ENCODE measurements at places on chromosomes 2 and 18.

- DNase-seq: no peak
Observed at GRCh38 chr2:158688721-158689120, 106.4 kb upstream of the DAPL1 start.

- no peak for DNase-seq
Observed at GRCh38 chr2:105937498-105938097, 192.9 kb downstream of the NCK2 start.

DNA sequence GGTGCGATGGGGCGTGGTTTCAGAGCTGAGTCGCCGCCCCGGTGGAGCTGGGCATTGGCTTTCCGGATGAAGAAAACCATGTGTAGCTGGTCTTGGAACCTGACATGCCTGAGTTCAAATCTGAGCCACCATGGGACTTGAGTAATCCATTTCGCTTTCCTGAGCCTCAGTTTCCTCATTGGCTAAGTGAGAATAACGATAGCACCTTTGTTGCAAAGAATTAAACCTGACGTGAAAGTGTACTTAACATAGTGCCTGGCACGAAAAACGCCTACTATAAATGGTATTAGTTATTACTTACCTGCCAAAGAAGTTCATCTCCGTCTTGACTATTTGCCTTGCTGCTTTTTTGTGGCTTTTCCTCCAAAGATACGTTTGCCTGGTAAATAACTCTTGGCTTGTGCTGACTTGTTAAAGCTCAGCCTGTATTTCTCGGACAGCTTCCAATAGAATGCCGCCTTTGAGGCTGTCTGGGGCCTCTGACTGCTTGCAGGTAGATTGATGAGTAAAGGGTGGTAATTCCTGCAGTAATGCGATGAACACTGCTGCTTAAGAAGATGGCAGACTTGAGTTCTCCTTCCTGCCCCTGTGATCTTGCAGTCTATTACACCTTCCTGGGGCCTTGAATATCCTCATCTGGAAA is 1.3 kb downstream of the CDCA7 start:
- DNase-seq: peak; percentile 42

DNA sequence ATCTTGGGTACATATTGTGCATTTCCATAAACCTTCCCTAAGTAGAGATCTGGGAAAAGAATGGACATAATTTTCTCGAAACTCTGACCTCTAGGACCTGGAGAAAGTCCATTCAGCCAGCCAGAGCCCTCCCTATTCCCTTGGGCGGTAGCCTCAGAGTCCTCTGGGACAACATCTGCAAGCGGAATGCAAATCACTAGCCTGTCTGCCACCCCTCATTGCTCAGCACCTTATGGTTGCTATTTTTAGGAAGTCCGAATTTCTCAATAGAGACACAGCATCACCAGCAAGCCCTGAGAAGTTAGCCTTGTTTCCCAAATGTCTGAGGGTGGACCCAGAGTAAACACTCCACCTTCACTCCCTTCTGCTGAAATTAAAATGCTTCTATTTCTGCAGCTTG is 17.6 kb upstream of the CD28 start:
- DNase-seq: no peak

GRCh38 chr18:41025666-41026065 is 929.4 kb upstream of the PIK3C3 start:
- no peak for DNase-seq

DNA sequence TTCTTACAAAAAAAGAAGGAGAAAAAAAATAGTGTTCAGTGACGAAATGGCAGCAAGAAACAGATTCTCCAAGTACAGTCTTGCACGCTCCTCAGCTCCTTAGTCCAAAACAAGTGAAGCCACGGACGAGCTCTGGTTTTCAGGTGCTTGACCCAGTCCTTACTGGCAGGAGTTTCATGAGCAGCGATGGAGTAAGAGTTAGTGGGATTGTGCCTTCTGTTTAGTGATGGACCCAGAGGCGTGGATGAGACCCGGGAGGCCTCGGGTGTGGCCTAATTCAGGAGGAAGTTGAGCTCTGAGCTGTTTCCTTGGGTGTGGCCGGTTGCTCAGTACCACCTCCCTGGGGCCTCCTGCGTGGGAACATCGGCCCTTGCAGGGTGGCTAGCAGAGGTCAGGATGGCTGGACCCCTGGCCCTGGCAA is 52.0 kb downstream of the KIF5C start:
- no peak for DNase-seq

DNA sequence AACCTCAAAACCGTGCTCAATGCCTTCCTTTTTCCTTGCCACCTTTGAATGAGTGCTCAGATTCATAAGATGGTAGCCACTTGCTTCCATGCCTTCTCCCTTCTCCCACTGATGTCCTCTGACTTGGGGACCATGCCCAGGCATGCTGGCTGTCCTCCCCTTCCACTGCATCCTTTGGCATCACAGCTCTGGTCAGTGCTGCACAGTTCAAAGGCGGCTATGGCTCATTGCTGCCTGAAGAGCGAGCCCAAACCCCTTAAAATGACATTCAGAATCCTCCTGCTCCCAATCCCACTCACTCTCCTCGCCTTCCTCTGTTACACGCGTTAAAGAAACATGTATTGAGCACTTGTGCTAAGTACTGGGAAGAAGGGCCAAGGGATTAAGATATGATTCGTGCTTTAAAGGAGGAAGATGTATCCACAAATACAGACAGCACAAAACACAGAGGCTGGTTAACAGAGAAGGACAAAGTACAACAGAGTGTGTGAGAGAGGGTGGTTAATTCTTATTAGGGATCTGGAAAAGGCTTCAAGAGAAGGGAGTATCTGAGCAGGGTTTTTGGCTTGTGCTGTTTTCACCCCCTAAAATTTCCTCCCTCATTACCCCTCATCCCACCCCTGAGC is 81.8 kb downstream of the CERKL start:
- DNase-seq: no peak

DNA sequence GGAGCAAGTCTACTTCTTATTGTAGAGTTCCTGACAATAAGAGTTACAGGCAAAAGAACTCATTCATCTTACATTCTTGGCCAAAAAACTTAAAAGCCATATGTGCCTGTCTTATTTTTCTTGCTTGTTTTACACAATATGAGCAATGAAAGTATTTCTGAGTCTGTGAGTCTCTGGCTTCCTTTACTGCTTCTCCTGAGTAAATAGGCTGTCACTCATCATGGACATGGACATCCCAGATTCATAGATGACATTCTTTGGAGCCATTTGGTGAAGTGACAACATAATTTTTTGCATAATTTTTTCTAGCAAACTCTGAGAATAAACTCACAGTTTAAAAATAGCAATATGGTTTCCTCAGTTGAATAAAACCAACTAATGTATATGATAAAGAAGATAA is 179.3 kb downstream of the SNTG2 start:
- DNase-seq: peak; percentile 87

GRCh38 chr2:134711692-134712091 is 7.1 kb downstream of the TMEM163 start:
- DNase-seq: no peak

DNA sequence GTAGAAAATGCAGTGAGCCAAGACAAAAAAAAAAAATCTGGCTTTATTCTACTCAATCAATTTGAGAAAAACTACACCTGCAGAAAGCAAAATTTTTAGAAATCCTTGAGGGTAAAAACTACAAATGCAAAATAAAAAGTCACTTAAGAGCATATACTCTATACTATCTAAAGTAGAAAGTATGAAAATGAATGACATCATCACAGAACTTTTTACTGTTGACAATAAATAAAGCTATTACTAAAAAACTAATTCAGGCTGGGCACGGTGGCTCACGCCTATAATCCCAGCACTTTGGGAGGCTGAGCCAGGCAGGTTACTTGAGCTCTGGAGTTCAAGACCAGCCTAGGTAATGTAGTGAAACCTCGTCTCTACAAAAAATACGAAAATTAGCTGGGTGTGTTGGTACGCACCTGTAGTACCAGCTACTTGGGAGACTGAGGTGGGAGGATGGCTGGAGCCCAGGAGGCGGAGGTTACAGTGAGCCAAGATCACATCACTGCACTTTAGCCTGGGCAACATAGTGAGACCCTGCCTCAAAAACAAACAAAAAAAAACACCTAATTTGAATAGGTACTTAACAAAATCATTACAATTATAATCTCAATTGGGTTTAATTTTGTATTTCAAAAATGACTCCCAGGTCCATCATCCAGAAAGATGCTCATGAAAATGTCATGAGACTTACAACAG is 7.6 kb downstream of the NFU1 start:
- DNase-seq: no peak

GRCh38 chr2:123958011-123958410 is 67.1 kb upstream of the CNTNAP5 start:
- DNase-seq: no peak

Data from spinal cord (tissue), 10 donors.